SW 1271 (cell line): ENCODE measurements at places on chromosomes 12 and 14.

GRCh38 chr12:82893896-82894295, 207.2 kb downstream of the TMTC2 start:
- DNase-seq, result no peak

- no peak for DNase-seq
Observed at GRCh38 chr12:82708061-82708879, 21.6 kb downstream of the TMTC2 start.

- no peak for DNase-seq
Observed at GRCh38 chr12:107845226-107845979, 70.9 kb downstream of the ASCL4 start.

DNA sequence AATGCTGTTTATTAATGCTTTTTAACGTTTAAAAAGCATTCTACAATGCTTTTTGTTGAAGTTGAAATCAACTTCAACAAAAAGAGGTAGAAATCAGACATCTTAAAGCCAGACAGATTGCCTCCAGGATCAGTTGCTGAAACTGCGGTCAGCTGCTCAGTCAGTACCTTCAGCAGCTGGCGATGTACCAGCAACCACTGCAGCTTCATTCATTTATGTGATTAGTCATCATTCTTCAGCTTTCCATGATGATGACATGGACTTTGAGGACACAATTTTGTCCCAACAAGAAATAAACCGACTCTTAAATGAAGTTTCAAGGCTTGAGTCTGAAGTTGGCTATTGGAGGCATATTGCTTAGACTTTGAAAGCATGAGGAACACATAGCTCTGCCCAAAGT, 31.5 kb upstream of the NUAK1 start:
- DNase-seq, result no peak

GRCh38 chr12:71440763-71441748, 1.5 kb downstream of the LGR5 start:
- no peak for DNase-seq

GRCh38 chr12:124776125-124776513, 87.5 kb downstream of the SCARB1 start:
- no peak for DNase-seq

DNA sequence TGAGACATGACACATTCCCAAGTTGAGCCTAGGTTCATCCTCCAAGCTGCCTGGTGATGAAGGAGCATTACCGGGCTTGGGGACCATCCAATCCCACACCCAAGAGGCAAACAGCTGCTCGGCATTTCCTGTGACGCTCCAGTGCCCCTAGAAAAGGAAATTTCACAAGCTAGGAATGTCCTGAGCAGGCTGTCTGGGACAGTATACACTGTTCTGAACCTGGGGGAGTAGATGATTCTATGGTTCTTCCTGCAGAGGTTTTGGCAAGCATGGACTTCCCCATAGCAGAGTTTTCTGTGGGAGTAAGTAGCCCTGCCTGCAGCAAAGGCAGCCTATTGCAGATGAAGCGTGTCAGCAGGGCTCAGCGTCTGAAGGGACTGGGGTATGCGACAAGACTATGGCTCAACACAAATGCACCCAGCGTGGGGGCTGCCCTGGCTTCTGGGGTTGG, 47.4 kb upstream of the SRSF5 start:
- no peak for DNase-seq

DNA sequence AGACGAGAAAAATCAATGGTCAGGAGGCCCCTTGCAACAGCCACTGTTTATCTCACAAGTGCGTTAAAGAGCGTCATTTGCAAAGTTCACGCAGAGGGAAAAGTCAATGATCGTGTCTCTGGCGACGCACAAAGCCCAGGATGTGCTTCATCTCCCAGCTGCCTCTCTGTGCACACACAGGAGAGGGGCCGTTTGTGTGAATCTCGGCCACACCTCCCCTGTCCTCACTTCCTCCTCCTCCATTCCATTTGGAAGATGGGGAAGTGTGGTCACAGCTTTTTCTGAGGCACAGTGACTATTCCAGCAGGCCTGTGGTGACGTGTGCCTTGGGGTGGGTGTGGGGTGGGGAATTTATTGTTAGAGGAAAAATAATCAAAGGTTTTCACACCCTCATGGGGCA, 90.4 kb downstream of the RBM19 start:
- no peak for DNase-seq

DNA sequence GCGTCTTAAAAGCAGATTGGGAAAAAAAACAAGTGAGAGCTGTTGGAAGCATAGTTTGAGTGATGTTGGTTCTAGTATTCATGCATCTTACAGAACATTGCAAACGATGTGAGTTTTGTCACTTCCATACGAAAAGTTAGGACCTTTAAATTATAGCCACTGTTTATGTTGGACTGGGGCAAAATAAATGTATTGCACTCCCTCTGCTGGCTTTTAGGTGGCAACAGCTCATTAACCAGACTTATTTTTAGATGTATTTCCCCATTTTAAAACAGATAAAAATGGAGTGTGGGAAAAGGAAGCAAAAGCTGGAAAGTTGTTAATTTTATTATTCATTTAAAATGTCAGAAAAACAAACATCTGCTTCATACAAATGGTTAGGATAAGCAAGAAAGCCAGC, 111.9 kb downstream of the LGR5 start:
- peak; percentile 27 for DNase-seq

GRCh38 chr14:73258845-73259611, 21.7 kb downstream of the PAPLN start:
- DNase-seq, result no peak

GRCh38 chr12:95202691-95203486, 14.4 kb downstream of the FGD6 start:
- peak; percentile 42 for DNase-seq

DNA sequence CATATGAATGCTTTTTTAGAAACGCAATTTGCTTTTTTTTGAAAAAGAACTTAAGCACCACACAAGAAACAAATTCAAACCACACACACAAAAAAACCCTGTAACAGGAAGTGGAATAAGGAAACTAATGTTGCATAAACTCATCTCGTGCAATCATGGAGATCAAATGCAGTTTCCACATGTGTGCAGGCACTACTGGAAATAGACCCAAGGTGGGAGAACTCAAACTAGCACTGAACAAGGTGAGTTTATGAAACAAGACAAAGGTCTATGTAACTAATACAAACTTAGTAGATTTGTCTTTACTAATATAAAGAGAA, 17.5 kb downstream of the NIN start:
- DNase-seq, result no peak

GRCh38 chr12:130076752-130077151, 85.5 kb upstream of the FZD10 start:
- DNase-seq, result no peak

- DNase-seq, result no peak
Observed at GRCh38 chr14:105084741-105085571, 19.7 kb upstream of the GPR132 start.

DNA sequence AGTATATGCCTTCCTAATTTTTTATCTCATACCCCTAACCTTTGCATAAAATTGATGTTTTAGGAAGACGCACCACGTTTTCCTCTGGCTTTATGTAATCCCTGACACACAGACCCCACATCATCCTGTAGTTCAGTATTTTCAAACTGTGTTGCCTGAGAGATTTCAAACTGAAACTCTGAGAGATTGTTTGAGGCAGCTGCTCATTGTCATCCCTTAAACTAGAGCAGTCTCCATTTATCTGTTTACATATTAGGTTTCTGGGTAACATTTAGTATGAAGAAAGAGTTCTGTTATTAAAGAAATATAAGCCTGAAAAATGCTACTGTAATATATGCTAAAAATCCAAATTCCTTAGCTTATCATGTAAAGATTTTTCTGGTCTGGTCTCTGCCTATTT, 24.3 kb downstream of the MNAT1 start:
- no peak for DNase-seq

DNA sequence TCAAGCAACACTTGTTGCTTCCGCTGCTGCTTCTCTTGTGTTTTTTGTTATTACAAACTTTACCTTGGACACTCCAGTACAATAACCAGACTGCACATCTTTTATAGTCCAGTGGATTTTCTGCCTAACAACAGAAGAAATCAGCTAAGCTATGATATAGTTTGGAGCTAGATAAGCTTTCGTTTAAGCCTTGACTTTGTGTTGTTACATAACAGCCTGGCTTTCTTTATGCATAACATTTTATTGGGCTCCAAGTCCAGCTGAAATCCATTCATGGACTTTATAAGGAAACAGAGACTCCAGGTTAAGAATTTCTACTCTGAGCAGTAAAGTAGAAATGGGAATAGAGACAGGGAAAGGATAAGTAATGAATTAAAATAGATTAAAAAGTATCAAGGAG, 3.5 kb upstream of the DCN start:
- no peak for DNase-seq

DNA sequence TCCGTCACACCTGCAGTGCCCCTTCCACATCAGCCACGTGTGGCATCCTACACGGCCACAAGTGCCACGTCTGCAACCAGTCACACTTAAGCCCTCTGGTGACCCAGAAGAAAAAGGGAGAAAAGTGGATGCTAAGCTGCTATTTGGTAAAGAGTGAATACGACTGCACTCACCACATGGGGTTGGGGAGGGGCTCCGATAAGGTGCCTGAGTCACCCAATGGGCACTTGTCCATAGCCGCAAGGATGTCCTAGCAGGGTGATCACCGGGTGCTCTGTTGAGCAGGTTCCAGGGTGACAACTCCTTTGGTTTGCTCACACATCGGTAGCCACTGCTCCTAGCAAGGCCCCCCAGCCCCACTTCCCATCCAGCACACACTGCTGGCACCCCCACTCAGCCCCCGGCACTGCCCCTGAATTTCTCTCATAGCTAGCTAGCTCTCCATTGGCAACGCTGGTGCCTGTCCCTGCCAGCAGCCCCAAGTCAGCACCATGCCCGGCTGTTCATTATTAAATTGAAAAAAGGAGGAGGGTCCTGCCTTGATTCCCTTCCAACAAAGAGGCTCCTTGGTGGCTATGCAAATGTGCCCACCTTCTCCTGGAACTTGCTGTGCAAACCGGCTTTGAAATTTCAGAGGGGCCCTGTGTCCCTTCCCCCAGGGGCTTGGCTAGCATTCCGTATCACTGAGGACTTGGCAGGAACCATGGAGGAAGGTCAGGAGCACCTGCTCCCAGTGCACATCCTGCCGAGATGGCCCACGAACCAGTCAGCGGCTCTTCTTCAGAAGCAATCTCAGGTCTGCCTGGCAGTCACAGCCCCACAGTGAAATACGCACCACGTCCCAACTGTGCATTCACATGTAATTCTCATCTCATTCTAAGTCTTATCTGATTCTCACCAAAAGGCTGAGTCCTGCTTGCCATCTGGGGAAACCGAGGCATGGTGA, 227.7 kb upstream of the DIO3 start:
- no peak for DNase-seq

- DNase-seq, result no peak
Observed at GRCh38 chr12:13208533-13209435, 12.3 kb downstream of the EMP1 start.

DNA sequence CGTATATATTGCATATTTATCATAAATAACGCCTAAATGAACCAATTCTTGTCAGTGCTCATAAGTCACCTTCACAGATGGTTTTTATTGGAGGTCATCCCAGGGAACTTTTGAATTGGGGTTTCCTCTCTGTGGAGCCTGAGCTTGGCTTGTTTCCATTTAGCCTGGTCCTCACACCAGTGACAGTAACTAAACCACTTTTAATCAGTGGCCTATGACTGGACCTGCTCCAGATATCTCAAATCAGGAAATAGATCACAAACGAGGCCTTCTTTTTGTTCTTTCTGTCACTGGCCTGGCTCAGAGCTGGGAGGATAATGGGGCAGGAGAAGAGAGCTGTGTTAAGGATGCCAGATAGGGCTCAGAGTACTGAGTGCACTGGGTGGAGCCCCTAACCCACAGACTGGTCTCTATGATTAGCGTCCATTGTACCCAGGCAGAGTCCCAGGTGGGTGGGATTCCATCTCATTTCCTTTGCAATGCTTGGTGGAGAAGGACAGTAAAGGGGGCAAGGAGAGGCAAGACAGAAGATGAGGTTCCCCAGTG, 92.4 kb downstream of the NUAK1 start:
- DNase-seq, result no peak

DNA sequence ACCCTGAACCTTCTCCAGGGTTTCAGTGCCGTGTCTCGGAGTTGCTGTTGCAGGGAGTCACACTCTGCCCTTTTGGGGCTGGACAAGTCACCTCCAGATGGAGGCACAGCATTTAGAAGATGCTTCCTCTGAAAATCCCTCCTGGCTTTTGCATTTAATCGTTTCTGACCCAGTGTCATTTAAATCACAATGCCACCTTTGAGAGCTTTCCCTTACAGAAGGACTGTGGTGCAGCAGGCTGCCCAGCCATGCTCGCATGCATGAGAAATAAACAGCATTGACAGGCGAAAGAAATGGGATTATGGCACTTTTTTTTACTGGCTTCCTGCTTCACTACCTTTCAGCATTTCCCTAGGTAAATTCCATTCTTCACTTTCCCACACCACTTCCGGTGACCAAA, 113.4 kb upstream of the DYRK2 start:
- no peak for DNase-seq

DNA sequence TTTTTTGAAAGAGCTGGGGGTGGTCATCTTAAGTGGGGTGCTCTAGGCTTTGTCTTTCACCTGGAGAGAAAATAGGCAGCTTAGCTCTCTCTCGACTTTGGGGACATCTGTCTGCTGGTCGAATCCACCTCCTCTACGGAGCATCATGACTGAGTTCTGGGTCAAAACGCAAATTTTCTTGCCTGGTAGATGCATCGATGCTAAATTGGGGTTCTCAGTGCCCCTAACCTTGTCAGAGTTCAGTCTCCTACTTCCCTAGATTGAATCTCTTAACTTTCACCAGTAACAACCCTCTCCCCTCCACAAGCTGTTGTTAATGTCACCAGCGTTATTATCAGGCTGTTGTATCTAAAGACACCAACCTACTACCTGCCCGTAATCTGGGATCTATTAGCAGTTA, 682 bp downstream of the FLRT2 start:
- no peak for DNase-seq

DNA sequence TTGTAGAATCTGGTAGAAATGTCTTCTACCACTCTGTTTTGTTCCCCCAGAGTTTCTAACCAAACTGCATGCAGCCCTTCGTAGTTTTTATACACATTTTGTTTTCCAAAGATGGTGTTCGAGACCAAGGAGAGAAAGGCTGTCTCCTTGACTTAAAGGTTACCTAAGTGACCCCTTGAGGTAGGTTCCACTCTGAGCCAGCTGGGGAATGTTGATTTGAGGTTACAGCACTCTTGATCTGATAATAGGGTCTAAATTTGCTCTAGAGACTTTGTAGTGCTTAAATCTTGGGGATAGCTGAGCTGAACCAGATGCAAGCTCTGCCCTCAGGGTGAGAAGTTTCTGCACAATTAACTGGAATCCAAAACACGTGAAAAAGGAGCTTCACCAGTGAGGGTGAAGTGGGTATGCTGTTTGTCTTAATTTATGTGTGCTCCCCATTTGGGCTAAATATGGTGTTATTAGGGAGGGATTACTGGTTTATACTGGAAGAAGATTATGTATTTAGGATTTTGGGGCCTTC, 3.1 kb downstream of the TMBIM6 start:
- DNase-seq, result no peak

DNA sequence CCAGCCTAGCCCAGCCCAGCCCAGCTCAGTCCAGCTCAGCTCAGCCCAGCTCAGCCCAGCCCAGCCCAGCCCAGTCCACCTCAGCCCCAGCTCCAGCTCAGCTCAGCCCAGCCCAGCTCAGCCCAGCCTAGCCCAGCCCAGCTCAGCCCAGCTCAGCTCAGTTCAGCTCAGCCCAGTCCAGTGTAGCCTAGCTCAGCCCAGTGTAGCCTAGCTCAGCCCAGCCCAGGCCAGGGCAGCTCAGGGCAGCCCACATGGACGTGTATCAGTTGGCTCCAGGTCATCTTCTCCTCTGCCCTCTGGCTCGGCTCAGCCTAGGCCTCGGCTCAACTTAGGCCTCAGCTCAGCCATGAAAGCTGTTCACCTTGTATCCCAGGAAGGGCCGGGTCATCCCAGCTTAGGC, 64.7 kb downstream of the TMEM121 start:
- DNase-seq, result no peak
